HuH-7 (cell line): ENCODE measurements at places on chromosomes 3 and 15.
A peak's percentile ranks its signal among the peaks of the same experiment; 100 is the strongest.

- no peak for DNase-seq
These were observed 288.8 kb downstream of the CNTN6 start for GRCh38 chr3:1381647-1382036.

DNA sequence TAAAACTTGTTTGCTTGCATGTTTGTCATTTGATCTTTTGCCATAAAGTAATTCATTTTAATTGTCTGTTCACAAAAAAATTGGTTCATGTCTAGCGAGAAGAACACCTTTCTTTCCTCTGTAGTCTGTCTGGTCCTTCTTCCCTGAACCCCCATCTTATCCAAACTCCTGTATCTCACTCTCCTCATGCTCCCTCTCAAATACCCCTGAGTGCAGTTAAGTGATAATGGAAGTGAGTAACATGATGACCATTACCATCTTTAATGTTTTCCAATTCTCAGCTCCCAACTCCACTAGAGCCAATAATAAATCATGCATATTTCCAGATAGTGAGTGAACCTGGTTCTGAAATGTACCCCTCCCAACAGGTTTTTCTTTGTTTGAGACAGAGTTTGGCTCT lies 14.2 kb upstream of the KCNMB3 start:
- no peak for DNase-seq

DNA sequence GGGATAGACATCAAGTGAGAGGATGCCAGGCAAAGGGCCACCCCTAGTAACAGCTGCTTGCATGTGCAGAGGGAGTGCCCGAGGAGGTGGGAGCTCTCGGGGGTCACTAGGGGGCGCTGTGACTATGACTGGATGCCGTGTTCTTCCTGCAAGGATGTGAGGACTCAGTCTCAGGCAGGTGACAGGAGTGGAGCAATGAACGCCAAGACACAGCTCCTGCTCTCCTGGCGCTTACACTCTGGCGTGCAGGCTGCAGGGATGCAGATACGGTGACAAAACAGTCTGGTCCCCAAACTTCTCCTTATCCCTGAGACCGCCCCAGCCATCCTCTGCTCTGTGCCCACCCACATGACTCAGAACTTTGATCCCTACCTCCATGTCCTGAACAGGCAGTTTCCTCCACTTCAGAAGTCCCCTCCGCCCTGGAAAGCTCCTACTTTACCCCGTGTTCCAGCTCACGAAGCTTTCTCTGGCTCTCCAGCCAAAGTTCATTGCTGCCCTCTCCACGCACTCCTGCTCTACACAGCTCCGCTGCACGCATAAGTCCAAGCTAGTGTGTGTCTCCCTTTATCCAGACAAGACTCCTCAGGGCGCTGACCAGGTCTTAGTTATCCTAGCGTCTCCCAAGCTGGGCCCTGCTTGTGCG lies 14.7 kb downstream of the RHOV start:
- DNase-seq, result peak; percentile 67

GRCh38 chr3:82654708-82655107 lies 893.3 kb upstream of the GBE1 start:
- no peak for DNase-seq

- DNase-seq, result no peak
These were observed 470.7 kb upstream of the CBLB start for GRCh38 chr3:106339551-106339950.

DNA sequence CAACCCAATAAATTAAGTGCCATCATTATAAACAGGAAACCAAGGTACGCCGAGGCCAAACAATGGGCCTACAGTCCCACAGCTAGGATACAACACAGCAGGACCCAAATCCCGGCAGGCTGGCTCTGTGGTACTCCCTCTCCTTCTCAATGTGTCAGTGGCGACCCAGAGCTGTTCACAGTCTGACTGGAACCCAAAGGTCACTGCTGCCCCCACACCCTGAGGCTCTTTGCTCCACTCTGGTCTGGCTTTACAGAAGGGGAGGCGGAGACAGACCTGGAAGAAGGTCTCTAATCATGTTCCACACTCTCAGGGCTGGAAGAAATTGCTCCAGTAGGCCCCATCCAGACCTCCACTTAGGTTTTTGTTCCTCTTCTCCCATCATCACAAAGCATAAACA lies 48.5 kb upstream of the LMCD1 start:
- DNase-seq, result no peak

GRCh38 chr3:172208586-172209332 lies 169.4 kb downstream of the FNDC3B start:
- no peak for DNase-seq

DNA sequence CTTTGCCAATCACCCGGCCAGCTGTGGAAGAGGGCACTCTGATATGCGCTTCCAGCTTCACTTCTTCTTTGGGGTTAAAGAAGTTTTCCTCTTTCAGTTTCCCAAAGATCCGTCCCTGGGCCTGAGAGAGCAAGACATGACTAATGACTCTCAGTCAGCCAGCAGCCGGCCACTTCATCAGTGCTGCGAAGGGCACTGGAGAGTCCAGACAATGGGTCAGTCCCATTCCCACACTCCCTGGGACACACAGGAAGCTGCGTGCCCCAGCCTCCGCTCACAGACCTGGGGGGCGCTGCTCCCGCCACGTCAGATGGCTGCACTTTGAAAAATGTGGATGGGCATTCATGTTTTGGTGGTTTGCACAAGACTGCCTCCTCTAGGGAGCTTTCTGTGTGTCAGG lies 63.3 kb downstream of the SENP2 start:
- no peak for DNase-seq

GRCh38 chr3:43316783-43317460 lies 30.6 kb downstream of the SNRK start:
- peak; percentile 23 for DNase-seq

- DNase-seq, result no peak
These were observed 278.4 kb downstream of the MFSD1 start for GRCh38 chr3:159080256-159080655.

DNA sequence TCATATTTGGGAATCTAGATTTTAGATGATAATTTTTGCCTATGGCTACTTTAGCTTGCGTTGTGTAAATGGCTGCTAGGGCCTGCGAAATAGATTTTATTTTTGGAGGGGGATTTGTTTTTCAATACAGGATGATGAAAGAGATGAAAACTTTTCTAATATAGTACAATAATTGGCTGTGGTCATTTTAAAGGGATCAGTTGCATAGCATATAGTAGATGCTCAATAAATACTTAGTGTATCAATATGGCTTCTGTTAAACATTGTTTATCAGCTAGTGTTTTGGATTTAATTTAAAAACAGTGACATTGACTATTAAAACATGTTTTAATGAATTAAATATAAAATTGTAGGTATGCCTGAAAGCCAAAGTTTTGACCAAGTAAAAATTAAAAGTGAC lies 6.9 kb upstream of the CHD2 start:
- no peak for DNase-seq

- DNase-seq, result no peak
These were observed 13.1 kb upstream of the ANP32A start for GRCh38 chr15:68833700-68834331.

DNA sequence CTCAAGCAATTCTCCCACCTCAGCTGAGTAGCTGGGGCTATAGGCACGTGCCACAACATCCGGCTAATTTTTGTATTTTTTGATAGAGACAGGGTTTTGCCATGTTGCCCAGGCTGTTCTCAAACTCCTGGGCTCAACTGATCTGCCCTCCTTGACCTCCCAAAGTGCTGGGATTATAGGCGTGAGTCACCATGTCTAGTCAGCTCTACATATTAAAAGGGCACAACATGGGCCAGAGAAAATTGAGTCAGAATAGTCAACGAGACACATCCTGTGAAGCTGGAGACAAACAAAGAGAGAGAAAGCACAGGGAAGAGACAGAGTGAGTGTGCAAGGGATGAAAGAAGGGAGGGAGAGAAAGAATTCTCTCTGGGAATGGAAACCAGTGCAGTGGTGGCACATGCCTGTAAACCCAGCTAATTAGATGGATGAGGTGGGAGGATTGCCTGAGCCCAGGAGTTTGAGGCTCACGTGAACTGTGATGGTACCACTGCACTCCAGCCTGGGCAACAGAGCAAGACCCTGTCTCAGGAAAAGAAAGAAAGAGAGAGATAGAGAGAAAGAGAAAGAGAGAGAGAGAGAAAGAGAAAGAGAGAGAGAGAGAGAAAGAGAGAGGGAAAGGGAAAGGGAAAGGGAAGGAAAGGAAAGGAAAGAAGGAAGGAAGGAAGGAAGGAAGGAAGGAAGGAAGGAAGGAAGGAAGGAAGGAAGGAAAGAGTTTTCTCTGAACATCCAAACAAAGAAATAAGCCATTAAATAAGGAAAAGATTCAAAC lies 107.2 kb upstream of the SLC25A36 start:
- DNase-seq, result no peak

- DNase-seq, result no peak
These were observed 200.3 kb downstream of the ZNF621 start for GRCh38 chr3:40725031-40725430.

DNA sequence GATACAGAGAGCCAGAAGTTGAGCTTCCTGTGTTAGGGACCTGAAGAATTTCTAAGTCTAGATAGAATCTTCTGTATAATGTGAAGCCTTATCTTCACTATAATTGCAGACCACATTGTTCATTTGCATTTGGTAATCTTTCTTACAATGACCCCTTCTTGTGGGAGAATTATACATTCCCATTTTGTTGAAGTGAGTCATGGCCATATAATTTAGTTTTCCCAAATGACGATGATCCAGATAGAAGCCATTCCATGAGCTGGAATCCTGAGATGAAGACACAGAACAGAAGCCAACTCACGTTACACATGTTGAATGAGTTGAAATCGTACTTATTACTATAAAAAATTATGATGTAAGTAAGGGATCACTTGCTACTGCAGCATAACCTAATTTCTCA lies 187.8 kb downstream of the TUSC7 start:
- no peak for DNase-seq

- DNase-seq, result no peak
These were observed 140.5 kb upstream of the TPM1 start for GRCh38 chr15:62901909-62902546.

DNA sequence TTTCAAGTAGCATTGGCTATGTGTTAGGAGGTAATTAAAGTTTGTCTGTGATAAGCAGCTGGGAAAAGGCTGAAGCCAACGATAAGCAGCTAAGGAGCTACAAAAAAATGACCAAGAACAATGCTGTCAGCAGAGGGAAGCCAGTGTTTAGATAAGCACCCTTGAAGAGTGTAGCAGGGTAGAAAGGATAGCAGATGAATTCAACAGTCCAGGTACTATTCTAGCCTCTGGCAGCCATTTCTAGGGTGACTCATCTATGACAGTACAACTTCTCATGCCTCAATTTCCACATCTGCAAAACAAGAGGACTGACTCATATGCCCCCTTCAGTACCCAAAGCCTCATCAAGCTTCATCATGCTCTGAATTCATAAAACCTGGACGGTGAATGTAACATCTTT lies 617.6 kb upstream of the UBE2E2 start:
- no peak for DNase-seq

GRCh38 chr15:21261965-21262850 lies 178.1 kb downstream of the POTEB3 start:
- DNase-seq, result no peak

DNA sequence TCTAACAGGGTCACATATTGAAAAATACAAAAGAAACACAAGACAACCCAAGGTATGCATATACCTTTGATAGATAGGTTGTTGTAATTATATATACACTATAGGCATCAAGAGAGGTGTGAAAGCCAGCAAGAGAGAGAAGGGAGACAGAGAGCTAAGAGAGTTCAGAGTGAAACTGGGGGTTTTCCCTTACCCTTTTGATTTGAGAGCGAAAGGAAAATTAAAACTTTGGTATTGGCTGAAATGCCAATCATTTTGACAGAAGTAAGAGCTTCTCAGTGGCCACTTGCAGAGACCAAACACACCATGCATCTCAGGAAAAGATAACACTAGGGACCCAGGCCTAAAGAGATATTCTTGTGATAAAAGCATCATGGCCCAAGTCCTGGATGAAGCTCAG lies 183.6 kb downstream of the SHOX2 start:
- DNase-seq, result no peak

GRCh38 chr3:28576614-28577200 lies 228.1 kb upstream of the AZI2 start:
- DNase-seq, result no peak

DNA sequence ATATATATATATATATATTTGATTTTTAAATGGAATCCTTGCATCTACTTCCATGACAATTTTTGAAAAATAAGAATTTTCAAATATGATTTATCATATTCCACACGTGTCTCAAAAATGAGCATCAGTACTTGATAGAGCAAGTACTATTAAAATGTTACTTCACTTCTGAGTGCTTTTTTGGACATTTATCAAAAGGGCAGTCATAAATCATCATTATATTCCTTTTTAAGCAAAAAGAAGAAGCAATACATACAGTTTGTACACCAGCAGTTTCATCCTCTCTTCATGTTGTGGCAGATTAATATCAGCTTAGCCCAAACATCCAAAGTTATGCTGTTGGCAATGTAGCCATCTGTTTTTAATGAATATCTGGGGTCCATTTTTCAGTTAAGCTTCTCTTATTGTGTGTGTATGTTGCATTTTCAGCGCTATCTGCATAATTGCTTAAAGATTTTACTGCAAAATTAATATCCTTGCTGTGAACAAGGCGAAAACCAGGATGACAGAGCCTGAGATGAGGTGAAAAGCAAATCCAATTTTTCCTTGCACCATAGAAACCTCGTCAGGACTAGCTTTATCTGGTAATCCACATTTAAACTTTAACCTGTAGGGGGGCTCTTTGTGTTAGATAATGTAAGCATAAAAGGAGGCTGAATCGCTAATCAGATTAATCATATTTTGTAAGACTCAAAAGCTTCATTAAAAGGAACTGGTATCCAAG lies 604.9 kb upstream of the AGTR1 start:
- DNase-seq, result no peak

GRCh38 chr3:100629421-100630127 lies 20.2 kb downstream of the ADGRG7 start:
- DNase-seq, result no peak

DNA sequence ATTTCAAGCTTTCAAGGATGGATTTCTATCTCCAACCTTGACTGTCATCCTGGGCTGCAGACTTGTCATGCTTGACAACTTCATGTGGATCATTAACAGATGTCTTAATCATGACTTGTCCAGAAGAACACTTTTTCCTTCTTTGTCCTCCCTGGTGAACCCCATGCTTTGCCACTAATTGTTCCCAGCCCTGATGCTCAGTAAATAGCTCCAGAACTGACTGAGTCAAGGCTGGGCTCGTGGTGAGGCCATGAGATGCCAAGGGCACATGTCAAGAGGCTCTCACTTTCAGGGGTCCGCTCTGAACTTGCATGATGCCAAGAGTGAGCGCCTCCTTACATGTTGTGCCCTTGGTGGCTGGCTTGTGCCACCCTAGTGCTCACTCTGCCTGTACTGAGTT lies 48.9 kb upstream of the KY start:
- DNase-seq, result no peak

DNA sequence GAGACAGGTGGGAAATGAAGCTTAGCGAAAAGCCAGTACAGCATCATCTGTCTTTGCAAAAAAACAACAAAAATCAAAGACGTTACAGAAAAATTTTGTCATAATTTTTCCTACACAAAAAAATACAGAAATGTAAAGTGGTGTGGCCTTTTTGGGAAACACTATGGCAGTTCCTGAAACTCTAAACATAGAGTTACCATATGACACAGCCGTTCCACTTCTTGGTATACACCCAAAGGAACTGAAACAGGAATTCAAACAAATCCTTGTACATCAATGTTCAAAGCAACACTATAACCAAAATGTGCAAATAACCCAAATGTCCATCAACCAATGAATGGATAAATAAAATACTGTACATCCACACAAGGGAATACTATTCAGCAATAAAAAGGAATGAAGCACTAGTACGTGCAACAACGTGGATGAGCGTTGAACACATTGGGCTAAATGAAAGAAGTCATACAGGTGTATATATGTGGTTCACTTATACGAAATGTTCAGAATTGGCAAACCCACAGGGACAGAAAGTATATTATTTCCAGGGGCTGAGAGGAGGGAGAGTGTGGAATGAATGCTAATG lies 46.8 kb downstream of the GLB1 start:
- DNase-seq, result no peak
